ENCODE measurements at places on chromosomes 6 and 20.

DNA sequence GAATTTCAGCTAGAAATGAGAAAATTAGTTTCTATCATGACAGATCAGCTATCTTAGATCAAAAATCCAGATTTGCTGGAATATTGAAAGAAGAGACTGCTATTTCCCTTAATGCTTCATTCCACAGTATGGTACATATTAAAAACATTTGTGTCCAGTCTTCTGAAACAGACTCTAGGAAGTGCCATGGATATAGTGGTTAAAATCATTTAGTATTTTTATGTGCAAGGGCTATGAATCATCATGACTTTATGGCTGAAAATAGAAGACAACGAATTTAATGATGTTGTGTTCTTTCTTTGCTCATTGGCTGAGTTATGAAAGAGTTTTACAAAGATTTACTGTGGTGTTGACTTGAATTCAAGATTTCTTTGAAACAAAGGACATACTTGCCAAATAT lies 146.6 kb downstream of the ANKRD60 start:
- DNase-seq, result no peak

DNA sequence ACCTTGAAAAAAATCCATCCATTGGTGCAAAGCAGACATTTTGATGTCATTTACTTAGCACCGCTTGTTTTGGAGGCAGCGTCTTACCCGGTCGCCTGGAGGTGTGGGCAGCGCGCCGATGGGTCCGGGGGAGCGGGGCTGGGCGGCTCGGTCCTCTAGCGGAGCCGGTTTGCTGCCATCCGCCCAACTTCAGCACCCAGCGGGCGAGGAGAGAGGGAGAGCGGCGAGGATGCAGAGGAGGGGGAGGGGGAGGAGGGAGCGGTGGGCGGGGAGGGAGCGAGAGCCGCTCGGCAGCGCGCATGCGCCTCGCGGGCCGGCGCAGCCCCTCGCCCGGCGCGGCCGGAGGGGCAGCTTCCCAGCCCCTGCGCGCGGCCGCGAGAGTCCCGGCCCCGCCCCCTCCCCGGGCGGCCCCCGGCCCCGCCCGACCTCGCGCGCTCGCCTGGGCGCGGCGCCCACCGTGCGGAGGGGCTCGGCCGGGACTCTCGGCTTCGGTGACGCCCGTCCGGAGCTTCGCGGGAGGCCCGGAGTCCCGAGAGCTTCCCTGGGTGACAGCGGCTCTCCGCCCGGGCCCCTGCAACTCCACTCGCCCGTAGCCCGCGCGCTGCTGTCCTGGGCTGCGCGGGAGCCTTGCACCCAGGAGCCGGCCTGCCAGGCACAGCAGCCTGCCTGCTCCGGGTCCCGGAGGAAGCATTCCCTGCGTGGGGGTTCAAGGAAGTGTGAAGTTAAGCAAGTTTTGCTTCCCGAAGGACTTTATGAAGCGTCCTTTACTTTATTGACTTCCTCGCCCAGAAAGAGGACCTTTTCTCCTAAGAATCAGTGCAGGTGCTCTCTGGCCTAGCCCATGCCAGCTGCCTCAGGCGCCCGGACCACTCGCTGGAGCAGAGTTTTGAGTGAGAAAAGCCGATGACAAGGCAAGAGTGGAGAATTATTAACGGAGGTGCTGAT lies at the start of gene RGS17:
RGS17 (minus strand) TSS at position 246 of the 945 bp plus-strand sequence. CDS start 87,264 bp downstream, outside the sequence.
- no peak for DNase-seq

DNA sequence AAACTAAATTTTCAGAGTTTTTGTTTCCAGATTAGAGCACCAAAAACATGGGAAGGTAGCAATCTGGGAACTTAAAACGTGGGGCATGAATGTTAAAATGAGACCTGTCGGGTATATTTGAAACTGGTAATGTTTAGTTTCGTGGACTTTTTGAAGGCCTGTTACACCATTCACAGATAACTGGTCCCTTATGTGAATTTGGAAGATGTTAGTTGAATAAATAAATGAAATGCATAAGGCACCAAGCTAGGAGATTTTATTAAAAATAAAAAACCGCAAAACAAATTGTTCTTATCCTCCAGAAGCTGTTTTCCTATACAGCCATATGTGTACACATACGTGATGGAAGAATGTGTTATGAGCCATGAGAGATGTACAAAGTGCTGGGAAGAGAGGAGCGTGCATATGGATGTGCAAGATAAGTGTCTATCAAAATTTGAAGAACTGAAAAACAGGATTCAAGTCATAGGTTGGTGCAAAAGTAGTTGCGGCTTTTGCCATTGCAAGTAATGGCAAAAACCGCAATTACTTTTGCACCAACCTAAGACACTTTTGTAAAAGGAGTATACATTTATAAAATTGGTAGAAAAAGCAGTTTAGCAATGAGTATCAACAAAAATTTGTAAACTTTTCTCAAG lies 700 bp upstream of the MCUR1 start:
- no peak for DNase-seq

GRCh38 chr6:167653561-167653960 lies 173.2 kb upstream of the AFDN start:
- DNase-seq, result no peak

DNA sequence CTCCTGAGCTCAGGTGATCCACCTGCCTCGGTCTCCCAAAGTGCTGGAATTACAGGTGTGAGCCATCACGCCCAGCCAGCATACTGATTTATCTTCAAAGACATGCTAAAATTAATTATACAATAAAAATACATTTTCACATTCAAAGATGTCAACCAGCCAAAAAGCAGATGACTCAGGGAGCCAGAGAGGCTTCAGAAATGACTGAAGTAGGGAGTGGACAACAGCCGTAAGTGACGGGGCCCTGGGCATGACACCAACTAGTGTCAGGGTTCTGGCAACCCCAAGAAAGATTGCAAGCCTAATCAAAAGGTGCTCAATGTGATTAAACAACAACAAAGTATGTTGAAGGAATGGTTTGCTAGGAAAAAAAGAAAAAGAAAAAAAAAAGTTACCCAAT lies 28.4 kb downstream of the GPLD1 start:
- no peak for DNase-seq

GRCh38 chr20:9792674-9793073 lies 46.2 kb downstream of the PAK5 start:
- DNase-seq, result no peak

DNA sequence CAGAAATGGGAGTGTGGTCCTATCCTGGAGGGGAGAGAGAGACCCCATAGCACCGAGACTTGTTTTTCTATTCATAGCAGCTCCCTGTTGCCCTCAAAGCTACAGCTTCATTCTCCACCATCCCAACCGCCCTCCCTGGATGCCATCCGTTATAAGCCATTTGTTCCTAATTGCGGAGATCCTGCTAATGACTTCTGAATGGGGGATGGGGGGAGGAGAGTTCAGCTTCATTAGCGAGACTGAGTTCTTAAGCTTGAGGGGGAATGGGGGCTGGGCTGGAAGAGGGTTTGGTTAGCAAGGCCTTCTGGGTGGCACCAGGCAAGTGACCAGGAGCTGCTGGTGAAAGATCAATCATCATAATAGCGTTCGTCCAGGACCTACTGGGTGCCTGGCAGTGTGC lies 27.1 kb downstream of the FOXP4 start:
- DNase-seq, result no peak

DNA sequence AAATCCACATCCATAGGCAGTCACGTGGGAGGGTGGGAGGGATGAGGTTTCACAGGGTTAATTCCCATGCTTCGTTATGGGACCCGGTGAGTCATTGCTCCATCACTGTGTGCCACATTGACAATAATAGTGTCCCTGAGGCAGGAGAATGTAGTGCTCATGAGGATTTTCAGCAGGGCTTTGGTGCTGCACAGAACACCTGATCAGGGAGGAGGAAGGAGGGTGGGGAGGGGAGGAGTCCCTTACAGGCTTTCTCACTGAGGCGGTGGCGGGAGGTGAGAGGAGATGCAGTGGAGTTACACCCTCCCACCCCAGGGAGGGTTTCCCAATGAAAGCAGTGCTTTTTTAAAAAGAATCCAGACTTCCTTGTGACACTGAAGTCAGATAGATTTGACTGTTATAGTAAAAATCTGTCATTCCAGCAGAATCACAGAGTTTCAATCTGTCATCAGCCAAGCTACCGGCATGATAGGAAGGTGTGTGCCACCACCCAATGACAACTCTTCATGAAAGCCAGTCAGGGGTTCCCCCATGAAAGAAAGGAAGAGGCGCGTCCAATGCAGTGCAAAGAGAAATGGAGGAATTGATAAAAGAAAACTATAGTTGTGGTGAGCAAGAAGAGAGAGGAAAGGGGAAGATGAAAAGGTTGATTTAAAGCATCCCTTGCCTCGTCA lies 144.8 kb downstream of the TBC1D7 start:
- no peak for DNase-seq

DNA sequence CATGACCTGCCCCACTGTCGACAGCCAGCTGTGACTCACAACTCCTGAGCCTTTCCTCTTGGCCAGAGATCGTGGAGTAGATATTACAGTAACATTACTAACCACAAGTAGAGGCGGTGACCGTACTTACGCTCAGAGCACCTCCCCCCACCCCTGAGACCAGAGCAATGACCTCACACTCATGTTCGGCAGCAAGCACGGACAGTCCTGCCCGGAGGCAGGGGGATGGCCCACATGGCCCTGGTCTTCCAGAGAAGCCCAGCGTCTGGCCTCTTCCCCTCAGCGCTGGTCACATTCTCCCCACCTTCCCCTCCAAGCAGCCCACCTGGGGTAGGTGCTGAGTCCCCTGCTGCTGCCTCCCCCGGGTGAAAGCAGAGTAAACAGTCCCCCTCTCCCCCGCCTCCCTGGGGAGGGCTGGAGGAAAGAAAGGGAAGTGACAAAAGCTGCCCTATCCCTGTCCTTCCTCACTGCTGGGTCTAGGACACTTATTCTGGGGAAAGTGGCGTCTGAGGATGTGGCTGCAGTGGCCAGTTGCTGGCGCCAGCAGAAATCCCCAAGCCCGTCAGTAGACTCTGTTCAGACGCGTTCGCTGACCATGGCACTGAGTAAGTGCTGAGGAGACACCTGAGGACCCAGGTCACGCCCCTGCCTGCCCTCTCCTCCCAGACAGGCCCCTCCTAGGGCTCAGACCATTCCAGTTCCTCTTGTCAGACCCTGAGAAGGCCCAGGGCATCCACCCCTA lies 68.5 kb downstream of the MRPL14 start:
- no peak for DNase-seq

GRCh38 chr20:47688385-47689381 lies 96.6 kb downstream of the SULF2 start:
- DNase-seq, result no peak

DNA sequence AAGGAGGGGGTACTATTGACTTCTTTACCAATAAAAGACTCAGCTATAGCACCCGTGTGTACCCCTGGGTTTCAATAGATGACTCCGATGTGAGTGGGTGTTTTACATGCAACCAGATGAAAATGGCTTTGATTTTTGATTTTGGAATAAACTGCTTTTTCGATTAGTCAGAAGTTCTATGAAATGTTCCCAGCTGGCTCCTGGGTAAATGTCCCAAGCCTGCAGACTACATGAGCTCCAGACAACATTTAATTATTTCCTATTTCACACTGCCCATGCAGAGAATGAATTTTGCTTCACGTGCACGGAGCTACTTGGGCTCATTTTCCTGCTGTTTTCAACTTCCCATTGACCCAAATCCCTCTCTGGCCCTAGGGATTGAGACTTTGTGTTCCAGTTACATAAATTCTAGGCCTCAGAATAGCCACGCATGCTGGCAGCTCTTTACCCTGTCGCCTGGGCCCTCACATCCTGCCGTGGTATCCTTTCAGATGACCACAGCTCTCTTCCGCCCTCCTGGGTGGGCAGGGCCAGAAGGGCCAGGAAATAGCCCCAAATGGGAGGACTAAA lies 59.7 kb downstream of the GPR6 start:
- DNase-seq, result no peak

- DNase-seq, result no peak
Observed at GRCh38 chr20:10249048-10249770, 30.6 kb downstream of the SNAP25 start.

DNA sequence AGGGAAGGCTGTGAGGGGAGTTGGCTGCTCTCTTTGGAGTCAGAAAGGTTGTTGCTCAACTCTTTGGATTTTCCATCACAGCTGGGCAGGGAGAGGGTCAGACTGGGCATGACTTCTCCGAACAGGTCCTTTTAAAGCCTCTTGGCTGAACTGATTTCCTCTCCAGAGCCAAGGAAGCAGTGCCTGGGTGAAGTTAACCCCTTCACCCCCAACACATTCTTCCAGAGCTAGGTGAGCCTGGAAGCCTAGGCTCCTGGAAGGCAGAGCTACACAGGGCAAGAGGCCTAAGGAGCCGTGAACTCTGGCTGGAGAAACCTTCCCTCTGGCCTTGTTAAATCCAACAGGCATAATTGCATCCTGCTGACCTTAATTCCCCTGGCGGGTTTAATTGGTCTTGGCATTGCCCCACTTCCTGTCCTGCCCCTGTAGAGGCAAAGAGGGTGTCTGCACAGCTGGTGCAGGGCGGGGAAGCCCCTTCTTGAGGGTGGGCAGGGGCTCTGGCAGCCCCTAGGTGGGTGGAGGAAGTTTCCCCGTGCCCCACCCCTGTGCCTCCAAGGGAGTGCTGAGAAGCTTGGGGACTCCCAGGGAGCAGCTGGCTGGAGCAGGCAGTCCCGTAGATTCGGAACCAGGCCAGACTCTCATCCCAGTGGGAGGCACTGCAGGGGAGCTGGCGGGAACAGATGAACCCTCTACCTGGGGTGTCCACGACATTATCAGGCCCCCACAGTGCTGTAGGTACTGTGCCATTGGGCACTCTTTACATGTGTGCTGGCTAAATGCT lies 3.6 kb upstream of the MYLK2 start:
- no peak for DNase-seq

GRCh38 chr6:108714766-108715414 lies 133.3 kb upstream of the ARMC2 start:
- DNase-seq, result no peak

GRCh38 chr6:44504301-44504791 lies 116.8 kb downstream of the CDC5L start:
- no peak for DNase-seq

DNA sequence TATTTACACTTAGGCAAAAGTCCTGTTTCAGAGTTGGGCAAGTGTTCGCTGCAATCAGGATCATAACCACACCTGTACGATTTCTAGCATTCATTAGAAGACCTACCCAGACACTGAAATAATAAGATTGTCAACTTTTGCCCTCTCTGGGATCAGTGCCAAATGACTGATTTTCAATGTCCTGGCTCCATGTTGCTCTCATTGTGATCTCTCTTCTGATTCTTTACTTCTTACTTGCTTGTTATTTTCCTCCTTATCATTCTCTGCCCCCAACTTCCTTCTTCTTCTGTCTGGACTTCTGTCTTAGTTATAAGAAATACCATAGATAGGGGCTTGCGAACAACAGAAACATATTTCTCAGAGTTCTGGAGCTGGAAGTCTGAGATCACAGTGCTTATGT lies 94.4 kb upstream of the BMP2 start:
- DNase-seq, result no peak

Measured in activated naive CD4-positive, alpha-beta T cell (primary cell).